Left ventricle myocardium superior (tissue), 1 donor: ENCODE measurements at places on chromosomes 3 and 15. TPM values are rescaled to one million over a fixed set of nuclear protein-coding genes. Genes with fewer than 3 reads are reported as not detected.

The FBXW12 gene
- total RNA-seq: not detected

DNA sequence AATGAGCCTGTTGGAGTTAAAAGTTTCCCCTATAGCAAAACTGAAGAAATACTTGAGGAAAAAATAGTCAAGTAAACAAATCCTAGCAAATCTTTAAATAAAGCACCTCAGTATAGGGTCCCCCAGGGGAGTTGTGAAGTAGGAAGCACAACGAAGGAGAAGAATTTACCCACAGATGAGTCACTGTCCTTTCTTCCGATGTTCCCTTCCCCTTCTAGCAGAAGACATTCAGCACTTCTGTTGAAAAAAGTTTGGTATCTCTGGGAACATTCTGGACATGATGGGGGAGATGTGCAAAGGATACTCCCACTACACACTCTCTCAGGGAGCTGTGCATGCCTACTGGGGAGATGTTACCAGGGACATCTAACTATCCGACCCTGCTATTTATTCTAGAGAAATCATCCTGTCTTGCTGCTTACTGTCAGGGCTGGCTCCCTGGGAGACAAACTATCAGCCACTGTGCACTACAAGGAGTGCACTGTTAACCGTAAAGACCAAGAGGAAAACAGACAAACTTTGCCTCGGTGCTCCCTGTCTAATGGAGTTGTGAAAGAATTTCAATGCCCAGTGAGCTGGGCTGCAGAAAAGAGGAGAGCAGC, 93.8 kb downstream of the RFTN1 start:
- DNase-seq: no peak

DNA sequence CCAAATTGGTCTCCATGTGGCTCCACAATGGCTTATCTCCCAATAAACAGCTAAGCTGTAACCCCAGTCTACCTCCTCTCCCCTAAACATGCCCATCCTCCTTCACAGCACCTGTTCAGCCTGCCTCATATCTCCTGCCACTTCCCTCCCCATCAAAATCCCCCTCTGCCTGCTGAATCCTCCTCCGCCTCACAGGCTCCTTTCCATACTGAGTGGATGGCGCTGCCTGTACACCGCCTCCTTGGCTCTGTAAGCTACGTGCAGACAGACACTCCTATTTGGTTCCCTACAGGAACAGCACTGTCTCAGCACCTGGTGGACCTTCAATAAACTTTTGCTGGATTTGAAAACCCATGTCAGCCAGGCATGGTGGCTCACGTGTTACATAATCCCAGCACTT, 53.7 kb downstream of the ADCY5 start:
- DNase-seq: no peak

GRCh38 chr3:107661447-107662123, 138.8 kb downstream of the BBX start:
- DNase-seq: no peak

- DNase-seq: peak; percentile 54
These were observed 370.6 kb upstream of the PROK2 start for GRCh38 chr3:72155391-72156064.

DNA sequence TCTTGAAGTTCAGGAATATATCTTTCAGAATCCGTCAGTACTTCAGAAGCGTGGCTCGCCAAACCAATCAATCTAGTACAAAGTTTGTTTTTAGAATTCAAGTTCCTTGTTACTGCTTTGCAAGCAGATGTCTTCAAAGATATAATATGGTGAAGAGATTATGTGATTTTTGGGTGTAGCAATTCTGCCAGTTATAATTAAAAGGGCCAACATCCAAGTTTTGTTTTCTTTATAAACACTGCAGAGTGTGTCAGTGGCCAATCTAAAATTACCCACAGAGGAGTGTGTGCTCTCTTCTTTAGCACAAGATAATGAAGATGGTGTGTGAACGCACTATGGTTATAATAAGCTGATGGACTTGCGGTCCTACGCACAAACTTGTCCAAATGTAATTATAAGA, 493.6 kb upstream of the MDFIC2 start:
- DNase-seq: no peak

The EPHB1 gene
- total RNA-seq: 1.8 TPM

DNA sequence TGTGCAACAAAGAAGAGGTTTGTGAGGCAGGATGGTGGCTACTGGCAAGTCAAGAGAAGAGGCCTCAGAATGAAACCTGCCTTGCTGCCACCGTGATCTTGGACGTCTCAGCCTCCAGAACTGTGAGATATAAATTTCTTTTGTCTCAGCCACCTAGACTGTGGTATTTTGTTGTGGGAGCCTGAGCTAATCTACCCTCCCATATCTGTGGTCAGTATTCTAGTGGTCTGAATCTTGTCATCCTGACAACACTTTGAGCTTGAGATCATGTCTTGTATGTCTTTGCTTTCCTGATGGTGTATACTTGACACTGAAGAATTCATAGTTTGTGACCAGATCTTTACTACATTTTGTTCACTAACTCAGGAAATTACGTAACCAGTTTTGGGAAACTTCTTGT, 240.6 kb upstream of the GOLIM4 start:
- no peak for DNase-seq

The SCN5A gene
- 133 TPM for total RNA-seq
